ENCODE measurements at places on chromosomes 2 and 18. TPM values are rescaled to one million over a fixed set of nuclear protein-coding genes. Genes with fewer than 3 reads are reported as not detected.

GRCh38 chr2:134370655-134371445 is 117.0 kb downstream of the MGAT5 start:
- no peak overlapping the region for H3K4me3 ChIP-seq
- H3K4me1 ChIP-seq, result peaks cover 30% of the 10 kb centered on the region
- DNase-seq, result no peak
- peak overlapping the region; percentile 68 for H3K27ac ChIP-seq
- no peaks in the 10 kb centered on the region for H3K27me3 ChIP-seq

DLX1 gene
- not detected for polyA plus RNA-seq

- peaks cover 6% of the 10 kb centered on the region for H3K4me1 ChIP-seq
- no peaks in the 10 kb centered on the region for H3K36me3 ChIP-seq
- H3K27ac ChIP-seq, result no peak overlapping the region
- H3K27me3 ChIP-seq, result no peaks in the 10 kb centered on the region
- no peak for DNase-seq
Measured at GRCh38 chr2:222688917-222689316, 17.5 kb downstream of the MOGAT1 start.

DNA sequence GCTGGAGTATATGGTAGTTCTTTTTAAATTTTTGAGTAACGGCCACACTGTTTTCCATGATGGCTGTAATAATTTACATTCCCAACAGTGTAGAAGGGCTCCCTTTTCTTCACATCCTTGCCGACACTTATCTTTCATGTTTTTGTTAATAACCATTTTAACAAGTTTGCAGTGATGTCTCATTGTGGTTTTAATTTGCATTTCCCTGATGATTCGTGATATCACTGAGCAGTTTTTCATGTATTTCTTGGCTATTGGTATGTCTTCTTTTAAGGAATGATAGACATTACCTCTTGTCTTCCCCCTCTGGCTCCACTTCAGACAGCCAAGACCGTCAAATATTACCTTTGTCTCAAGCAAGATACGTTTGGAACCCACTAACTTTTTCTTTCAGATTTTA is 371.1 kb upstream of the NRP2 start:
- no peak overlapping the region for H3K4me3 ChIP-seq
- no peak for DNase-seq
- no peak overlapping the region for H3K27ac ChIP-seq
- H3K4me1 ChIP-seq, result no peaks in the 10 kb centered on the region
- H3K27me3 ChIP-seq, result no peaks in the 10 kb centered on the region

GRCh38 chr2:231174211-231174651 is 24.2 kb upstream of the ARMC9 start:
- no peak overlapping the region for H3K4me3 ChIP-seq
- no peaks in the 10 kb centered on the region for H3K27me3 ChIP-seq
- peaks cover 37% of the 10 kb centered on the region for H3K36me3 ChIP-seq
- no peak for DNase-seq
- H3K27ac ChIP-seq, result no peak overlapping the region

- H3K27me3 ChIP-seq, result no peaks in the 10 kb centered on the region
- DNase-seq, result no peak
- no peak overlapping the region for H3K27ac ChIP-seq
- H3K4me1 ChIP-seq, result no peaks in the 10 kb centered on the region
Measured at GRCh38 chr2:80830891-80831290, 526.3 kb upstream of the LRRTM1 start.

DNA sequence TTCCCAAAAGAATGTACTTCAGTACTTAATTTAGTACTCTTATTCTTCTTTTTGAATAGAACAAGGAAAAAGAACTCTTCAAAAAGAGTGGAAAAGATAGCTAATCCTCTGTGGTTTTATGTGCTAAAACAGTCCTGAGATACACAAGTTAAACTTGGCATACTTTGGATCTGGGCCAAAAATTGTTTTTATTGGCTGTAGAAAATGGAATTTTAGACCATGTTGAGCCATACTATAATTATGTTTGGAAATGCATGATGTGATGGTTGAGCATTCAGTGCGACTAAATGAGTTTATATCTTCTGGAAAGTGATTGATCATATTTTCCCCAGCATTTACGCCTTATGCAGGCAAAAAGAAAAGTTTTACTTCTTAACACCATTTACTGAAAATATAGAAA is 18.0 kb upstream of the PDE1A start:
- DNase-seq, result no peak
- H3K27me3 ChIP-seq, result no peaks in the 10 kb centered on the region
- H3K4me3 ChIP-seq, result no peak overlapping the region
- H3K36me3 ChIP-seq, result no peaks in the 10 kb centered on the region

DNA sequence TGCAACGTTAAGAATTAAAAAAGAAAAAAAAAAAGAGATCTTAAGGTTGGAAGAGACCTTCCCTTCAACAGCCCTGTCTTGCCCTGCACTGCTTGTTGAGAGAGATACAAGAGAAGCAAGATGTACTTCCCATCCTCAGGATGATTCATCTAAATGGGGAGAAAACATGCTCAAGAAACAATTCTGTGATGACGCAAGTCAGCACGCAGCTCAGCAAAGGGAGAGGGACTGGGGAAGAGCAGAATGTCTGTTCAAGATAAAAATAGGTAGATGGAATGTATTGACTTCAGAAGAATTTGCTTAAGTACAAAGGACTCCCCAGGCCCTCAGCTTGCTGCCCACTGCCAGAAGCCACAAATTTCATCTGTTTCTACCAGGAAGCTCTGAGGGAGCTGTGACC is 198.2 kb upstream of the SPRED2 start:
- H3K27ac ChIP-seq, result no peak overlapping the region
- H3K27me3 ChIP-seq, result no peaks in the 10 kb centered on the region
- H3K36me3 ChIP-seq, result no peaks in the 10 kb centered on the region
- no peak for DNase-seq
- H3K4me1 ChIP-seq, result peaks cover 2% of the 10 kb centered on the region
- H3K4me3 ChIP-seq, result no peak overlapping the region

DNA sequence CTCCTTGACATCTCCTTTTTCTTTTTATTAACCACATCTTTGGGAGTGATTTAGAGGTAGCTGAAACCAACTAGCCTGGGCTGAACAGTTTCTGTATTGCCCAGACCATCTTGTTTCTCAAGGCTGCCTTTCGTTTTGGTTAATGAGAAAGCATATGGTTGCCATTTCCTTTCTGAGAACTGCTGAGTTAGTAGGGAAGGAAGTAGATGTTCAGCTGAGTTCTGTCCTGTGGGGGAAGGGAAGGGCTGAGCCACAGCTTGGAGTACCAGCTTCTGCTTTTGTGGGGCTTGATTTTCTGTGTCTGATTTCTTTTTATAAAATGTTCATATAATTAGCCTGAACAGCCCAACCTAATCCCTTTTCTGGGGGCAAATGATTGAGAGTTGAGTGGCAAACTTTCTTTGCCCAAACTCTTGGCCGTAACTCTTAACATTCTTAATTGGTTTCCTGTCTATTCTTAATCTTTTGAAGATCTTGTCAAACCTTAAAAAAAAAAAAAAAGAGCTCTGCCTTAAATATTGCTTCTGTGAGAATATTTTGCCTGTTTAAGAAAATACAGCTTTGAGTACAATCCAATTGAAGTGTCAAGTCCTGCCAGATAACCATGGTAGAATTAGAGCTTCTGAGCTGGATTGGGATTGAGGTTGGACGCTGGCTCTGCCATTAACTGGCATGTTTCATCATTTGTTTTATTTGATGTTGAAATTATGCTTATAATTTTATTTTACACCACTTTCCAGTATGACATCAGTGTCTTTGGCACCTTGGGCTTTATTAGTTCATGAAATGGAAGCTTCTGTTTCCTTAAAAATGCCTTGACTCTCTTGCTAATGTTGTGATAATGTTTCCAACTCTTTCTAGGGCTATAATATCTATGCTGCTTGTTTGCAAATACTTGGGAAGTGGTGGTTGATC is 1.9 kb upstream of the NABP1 start:
- H3K27me3 ChIP-seq, result no peaks in the 10 kb centered on the region
- peak overlapping the region; percentile 82 for H3K27ac ChIP-seq
- no peaks in the 10 kb centered on the region for H3K36me3 ChIP-seq
- H3K4me3 ChIP-seq, result peak overlapping the region; percentile 96
- DNase-seq, result peak; percentile 90
- peaks cover 24% of the 10 kb centered on the region for H3K4me1 ChIP-seq

PJVK gene
- polyA plus RNA-seq, result 0.43 TPM

GRCh38 chr2:240405684-240406313 is 29.7 kb upstream of the GPC1 start:
- DNase-seq, result no peak
- no peak overlapping the region for H3K27ac ChIP-seq
- no peaks in the 10 kb centered on the region for H3K36me3 ChIP-seq
- H3K27me3 ChIP-seq, result peaks cover 46% of the 10 kb centered on the region

CAVIN2 gene
- 9.0 TPM for polyA plus RNA-seq

DNA sequence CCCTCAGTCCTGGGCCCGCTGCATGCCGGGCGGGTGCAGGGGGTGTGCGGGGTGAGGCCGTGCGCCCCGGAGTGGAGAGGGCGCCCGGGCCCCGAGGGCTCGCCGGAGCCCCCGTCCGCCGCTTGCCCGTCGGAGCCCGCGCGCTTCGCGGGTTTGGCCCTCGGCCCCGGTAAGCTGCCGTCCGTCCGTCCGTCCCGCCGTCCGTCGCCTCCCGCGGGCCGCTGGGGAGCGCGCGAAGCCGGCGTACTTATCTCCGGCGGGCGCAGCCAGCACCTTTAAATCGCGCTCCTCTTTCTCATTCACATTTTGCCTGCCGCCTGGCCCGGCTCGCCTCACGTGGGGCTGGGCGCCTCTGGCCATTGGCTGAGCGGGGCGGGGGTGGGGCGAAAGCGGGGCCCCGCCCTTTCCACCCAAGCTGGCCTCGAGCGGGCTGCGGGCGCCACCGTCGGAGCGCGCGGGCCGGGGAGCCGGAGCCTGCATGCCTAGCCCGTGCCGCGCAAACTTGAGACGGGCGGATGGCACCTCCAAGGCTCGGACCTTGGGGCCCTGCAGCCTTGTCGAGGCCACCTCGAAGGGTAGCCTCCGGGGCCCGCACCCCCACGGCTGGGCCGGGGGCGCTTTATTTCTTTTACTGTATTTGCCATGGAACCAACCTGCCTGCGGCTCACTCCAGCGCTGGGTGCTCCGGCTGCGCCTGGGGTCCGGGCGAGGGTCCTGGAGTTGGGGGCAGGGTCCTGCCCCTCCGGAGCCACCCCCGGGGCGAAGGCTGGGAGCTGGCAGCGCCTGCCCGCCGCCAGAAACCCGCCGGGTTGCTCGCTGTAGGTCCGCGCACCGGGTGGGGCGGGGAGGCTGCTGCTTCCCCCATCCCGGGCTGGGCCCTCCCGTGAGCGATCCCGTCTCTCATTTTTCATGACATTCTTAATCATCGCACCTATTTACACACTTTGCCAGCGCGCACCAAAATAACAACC is at the start of gene GBX2:
TSS of gene GBX2 (minus strand) at position 277 of the 971 bp plus-strand sequence. CDS start 415 bp downstream, outside the sequence.
- no peak within 1 kb of the TSS for H3K4me3 ChIP-seq
- no peak within 1 kb of the TSS for H3K27ac ChIP-seq
- peaks cover 6% of the 10 kb centered on the region for H3K4me1 ChIP-seq

LYG1 gene
- polyA plus RNA-seq, result not detected

- peaks cover 37% of the 10 kb centered on the region for H3K27me3 ChIP-seq
- no peak overlapping the region for H3K4me3 ChIP-seq
- no peak for DNase-seq
- no peaks in the 10 kb centered on the region for H3K4me1 ChIP-seq
Measured at GRCh38 chr2:120360307-120360855, 14.4 kb downstream of the INHBB start.

All from naive B cell (primary cell).